Fibroblast of the aortic adventitia (primary cell): ENCODE measurements at places on chromosomes 11 and 22. TPM values are rescaled to one million over a fixed set of nuclear protein-coding genes. Genes with fewer than 3 reads are reported as not detected.

Gene OR51E2
- not detected in 2 replicates for total RNA-seq

Gene PHETA2
- 18.1 and 29.8 TPM in 2 replicates for total RNA-seq

Gene SMTN
- total RNA-seq, result 35.2 and 63.5 TPM in 2 replicates

GRCh38 chr11:66595245-66595904 lies 2.4 kb downstream of the CCS start:
- DNase-seq, result peak; percentile 82

DNA sequence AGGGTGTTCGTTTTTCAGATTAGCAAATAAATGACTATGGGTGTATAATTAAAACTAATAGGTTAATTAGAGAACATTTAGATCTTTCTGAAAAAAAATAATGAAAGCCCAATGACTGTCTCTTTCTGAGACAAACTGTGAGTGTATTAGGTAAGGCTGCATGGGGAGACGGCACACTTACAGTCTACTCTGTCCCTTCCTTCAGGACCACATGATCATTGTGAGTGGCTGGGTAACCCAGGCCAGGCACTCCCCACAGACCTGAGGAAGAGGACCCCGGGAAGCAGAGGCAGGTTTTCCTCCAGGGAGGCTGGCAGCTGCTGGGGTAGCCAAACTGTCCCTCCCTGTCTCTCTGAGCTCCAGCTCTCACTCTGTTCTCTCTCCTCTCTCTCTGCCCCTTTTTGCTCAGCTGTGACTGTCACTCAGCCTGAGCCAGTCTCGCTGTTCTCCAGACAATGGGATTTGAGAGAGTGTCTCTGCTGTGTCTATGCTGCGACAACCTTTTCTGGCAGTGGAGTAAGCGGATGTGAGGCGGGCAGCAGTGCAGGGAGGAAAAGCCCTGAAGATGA lies 83.1 kb upstream of the NCAM1 start:
- no peak for DNase-seq

DNA sequence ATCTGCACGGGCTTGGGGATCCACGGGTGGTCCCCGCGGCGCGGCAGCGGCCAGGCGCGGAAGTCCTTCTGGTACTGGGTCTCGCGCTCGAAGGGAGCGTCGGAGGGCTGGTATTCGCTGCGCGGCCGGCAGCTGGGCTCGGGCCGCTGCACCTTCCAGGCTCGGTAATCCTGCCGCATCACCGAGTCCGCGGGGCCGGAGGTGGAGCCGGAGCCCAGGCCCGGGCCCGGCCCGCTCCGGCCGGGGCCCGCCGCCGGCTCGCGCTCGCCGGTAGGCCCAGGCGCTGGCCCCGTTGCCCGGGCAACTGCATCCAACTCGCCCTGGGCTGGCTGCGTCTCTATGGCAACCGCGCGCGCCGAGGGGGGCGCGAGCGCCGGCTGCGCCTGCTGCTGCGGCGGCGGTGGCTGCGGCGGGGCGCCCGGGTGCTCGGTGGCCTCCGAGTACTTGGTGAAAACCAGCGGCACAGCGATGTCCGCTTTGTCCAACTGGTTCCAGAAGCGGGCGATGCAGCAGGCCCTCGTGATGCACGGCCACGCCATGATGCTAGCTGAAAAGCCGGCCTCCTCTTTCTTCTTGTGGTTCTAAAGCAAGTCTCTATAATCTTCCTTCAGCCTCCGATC lies 897 bp downstream of the MAP6 start:
- peak; percentile 40 for DNase-seq

GRCh38 chr11:34549271-34549670 lies 35.7 kb upstream of the ELF5 start:
- DNase-seq, result no peak

- peak; percentile 56 for DNase-seq
Measured at GRCh38 chr11:14358729-14359439, at the start of gene RRAS2. RRAS2 (minus strand) TSS chr11:14359183; CDS start chr11:14358870, 313 bp downstream.

DNA sequence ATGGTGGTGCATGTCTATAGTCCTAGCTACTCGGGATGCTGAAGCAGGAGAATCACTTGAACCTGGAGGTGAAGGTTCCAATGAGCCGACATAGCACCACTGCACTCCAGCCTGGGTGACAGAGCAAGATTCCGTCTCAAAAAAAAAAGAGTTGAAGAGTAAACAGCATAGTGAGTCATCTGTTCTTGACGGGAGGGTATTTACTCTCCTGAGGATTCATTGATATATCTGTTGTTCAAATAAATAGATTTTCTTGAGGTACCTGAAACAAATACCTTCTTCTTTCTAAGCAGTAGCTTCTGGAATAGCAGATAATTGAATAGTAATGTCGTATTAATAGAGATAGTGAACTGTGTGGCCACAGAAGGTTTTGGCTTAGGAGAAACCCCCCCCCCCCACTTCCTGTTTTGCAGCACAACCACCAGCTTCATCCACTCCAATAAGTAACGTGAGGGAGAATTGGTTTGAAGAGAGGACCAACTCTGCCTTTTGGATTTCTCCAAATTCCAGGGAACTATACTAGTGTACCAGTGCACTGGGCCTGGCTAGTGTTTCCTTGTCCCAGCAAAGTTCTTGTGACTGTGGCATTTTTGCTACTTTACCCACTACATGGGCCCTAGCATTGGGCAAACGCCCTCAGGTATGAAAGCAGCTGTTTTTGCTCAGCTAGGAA lies 90.0 kb downstream of the PRMT3 start:
- no peak for DNase-seq

GRCh38 chr11:126654886-126655806 lies 299.7 kb downstream of the ST3GAL4 start:
- DNase-seq, result peak; percentile 1

- DNase-seq, result peak; percentile 67
Measured at GRCh38 chr11:29452146-29452545, 564.7 kb downstream of the KCNA4 start.

DNA sequence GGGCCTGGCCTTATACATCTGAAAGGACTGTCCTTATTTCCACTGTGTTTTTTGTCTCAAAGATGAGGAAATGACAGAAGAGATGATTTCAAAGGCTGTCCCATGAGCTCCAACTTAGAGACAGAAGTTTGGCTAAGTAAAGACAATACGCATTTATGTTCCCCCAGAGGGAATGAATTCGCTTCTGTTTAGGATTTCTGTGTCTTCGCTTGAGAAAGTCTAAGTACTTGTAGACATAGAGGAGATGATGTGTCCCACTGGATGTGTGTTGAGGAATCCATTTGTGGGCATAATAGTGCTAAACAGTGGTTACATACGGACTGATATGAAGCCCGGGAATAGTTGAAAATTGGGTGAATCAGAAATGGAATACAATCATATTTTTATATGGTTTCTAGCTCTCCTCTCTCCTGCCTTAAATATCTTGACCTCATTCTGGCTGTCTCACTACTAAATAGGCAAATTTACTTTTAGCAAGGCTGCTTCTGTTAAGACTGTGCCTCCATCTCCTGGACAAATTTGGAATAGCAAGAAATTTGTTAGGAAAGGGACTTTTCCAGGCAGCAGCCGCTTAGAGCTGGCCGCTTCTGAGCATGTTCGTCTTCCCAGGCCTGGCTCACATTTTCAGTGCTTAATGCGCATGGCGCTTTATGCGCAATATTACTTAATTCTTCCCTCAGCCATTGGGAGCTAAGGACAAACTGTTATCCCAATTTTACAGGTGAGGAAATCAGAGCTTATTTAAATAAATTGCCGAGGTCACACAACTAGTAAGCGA lies 1.9 kb upstream of the PEX26 start:
- peak; percentile 97 for DNase-seq

GRCh38 chr11:120994091-120994859 lies 29.6 kb upstream of the TBCEL start:
- no peak for DNase-seq
